Activated CD4-positive, alpha-beta T cell treated with anti-CD3 and anti-CD28 coated beads, Interleukin-2, Interleukin-4, amounts not matched to agents 100 ng/mL and 50 ng/mL, durations not matched to agents 16 hours and 8 hours (primary cell): ENCODE measurements at places on chromosomes 12 and 14.

GRCh38 chr12:30902596-30902995 lies 24.0 kb upstream of the TSPAN11 start:
- DNase-seq: no peak

- DNase-seq: no peak
Measured at GRCh38 chr12:3537719-3538465, 46.9 kb downstream of the PRMT8 start.

DNA sequence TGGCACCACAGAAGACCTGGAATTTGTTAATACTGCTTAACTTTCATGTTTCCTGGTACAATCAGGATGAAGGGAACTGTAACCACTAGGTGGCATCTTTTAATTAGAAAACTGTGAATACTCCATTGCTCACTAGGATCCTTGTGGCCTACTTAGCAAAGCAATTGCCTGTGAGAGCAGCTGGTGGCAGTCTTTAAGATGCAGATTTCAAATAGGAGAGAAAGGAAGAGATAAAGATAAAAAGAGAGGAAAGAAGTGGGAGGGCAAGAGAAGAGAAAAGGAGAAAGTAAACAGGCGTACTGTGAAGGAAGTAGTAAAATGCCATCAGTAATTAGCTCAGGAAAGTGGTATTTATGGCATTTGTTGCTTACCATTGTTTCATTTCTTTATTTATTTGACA lies 114.5 kb downstream of the RAD51B start:
- DNase-seq: peak; percentile 33

DNA sequence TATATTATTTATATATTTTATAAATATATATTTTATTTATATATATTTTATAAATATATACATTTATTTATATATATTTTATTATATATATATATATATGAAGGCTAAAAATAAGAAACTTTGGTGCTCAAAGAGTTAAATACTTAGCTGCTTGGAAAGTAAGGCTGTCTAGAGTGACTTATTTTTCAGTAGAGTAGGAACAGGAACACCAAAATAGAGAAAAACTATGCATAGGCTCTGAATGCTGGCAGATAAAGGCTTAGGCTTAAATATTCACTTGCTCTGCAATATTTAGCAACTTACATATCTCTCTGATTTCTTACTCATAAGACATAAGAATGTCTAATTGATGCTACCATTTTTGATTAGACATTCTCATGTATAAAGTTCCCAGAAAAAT lies 991.2 kb downstream of the VRK1 start:
- no peak for DNase-seq

DNA sequence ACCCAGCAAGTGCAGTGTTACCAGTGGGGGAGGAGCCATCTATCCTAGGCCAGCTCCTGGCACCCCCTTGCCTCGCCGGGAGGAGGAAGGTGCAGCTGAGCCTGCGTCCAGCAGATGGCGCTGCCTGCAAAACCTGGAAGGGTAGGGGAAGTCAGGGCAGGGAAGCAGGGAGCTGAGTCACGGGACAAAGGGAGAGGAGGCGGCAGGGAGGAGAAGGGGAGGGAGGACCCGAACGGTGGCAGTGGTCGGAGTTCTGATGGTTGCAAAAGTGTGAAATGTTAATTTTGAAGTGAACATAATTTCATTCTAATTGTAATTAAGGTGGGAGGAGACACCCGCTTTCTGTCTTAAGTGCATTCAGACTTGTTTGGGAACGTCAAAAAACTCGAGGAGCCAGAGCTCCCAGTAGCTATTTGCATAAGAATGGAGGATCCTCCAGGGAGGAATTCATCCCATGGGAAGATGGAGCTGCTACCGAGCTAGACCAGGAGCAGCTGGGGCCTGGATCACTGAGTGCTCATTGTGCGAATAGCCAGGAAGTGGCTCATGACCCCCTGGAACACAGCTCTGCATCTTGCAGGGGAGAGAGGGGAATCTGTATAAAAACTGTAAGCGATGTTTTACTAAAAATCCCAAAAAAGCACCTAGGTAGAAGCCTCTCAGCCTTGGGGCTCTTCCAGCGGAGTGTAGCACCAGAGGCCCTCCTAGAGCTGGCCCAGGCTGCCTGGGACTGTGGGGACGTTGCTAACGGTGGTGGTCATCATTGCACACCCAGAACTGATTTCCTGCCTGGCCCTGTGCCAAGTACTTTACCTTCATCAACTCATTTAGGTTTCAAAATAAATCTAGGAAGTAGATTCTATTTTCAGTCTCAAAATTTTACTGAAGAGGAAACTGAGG lies 59.5 kb downstream of the EMP1 start:
- DNase-seq: peak; percentile 88

GRCh38 chr12:93287149-93287548 lies 90.6 kb upstream of the NUDT4 start:
- DNase-seq: no peak

GRCh38 chr14:99643343-99643742 lies 1.6 kb upstream of the HHIPL1 start:
- no peak for DNase-seq
